ENCODE measurements at places on chromosomes 13 and 19.

DNA sequence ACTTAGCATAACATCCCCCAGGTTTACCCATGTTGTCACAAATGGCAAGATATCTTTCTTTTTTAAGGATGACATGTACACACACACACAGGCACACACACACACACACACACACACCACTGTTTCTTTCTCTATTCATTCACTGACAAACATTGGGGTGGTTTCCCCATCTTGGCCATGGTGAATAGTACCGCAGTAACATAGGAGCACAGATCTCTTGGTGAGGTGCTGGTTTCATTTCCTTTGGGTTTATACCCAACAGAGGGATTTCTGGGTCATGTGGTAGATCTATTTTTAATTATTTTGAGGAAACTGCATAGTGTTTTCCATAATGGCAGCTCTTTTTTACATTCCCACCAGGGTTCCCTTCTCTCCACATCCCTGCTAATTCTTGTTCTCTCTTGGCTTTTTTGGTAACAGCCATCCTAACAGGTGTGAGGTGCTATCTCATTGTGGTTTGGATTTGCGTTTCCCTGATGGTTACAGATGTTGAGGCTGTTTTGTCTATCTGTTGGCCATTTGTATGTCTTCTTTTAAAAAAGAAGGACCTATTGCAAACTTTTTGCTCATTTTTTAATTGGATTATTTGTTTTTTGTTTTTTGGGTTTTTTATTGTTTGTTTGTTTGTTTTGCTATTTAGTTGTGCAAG, 251.7 kb upstream of the IRS2 start:
- no peak for DNase-seq

GRCh38 chr13:57418067-57418677, 213.4 kb upstream of the PCDH17 start:
- no peak for DNase-seq

DNA sequence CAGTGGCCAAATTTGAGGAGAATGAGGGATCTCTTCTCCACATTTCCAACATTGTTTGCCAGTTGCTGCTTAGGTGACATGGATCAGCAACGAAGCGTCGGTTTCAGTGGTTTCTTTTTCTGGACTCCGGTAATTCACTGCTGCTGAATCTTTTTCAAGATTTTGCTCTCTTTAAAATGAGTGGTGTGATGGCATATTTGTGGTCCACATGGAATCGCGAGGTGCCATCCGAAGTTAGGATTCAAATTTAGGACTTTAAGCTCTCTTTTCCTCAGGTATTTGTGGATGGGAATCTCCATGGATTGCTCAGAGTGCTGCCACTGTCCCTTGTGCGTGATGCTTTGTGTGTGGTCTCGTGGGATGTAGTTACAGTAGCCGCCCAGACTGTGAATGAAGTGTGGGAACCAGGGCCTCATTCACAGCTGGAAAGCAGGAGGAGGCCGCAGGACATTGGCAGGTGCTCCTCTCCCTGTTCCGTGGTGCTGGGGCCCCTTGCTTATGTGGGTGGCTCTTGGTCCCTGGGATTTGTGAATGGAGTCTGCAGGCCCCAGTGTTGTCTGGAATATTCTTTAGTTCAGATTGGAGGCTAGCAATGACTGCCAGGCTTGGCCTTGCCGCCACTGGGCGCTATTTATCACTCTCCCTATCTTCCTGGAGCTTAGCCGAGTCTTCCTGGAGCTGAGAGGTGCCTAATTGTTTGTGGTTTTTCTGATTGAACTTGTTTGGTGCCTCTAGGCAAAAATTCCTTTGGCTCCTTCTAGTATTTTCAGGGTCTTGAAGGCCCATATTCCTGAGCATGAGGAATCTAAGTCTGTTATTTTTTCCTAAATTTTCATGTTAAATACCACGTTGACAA, 1.5 kb downstream of the ILF3 start:
- DNase-seq: no peak

- DNase-seq: no peak
Observed at GRCh38 chr13:34931572-34931971, 10.5 kb upstream of the NBEA start.

GRCh38 chr13:45705918-45706317, 3.8 kb downstream of the CBY2 start:
- no peak for DNase-seq

- no peak for DNase-seq
Observed at GRCh38 chr13:44277459-44277858, 96.2 kb upstream of the SERP2 start.

- DNase-seq: no peak
Observed at GRCh38 chr19:32457571-32458158, 52.1 kb downstream of the DPY19L3 start.

GRCh38 chr13:66216728-66217127, 1013.4 kb downstream of the PCDH9 start:
- no peak for DNase-seq

DNA sequence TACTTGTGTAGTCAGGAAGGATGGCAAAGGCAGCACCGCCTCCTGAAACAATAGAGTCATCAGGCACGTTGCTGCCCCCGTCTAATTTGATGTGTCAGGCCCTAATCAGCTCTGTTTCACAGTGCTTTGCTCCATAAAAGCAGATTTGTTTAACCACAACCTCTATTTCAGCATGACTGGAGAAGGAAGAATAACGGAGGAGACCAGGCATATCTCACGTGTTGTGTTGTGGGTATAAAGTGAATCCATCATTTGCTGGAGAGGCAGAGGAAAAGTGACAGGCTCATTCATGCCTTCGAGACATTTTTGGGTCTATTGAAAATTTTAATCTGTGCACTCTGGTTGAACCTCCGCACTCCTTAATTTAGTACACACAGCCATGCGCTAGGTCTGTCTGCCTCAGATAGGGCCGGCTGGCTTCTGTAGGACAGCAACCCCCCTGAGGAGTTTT, 940.4 kb upstream of the SLC10A2 start:
- no peak for DNase-seq

DNA sequence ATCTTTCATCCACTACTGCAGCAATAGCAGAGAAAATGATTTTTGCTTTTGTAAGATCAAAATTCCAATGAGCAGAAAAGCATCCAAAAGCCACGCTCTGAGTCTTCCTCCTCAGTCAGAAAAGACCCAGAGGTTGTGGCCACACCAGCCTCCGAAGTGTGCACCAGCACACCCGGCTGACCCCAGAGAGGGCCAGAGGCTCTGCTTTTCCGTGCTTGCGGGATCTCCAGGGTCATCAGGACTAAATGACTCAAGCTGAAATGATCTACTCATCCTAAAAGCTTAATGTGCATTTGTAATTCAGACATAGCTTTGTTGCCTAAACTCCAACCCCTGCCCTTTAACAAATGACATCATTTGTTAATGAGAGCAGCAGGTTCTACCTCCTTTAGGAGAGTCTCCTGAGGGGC, 16.5 kb downstream of the RXFP2 start:
- DNase-seq: no peak

DNA sequence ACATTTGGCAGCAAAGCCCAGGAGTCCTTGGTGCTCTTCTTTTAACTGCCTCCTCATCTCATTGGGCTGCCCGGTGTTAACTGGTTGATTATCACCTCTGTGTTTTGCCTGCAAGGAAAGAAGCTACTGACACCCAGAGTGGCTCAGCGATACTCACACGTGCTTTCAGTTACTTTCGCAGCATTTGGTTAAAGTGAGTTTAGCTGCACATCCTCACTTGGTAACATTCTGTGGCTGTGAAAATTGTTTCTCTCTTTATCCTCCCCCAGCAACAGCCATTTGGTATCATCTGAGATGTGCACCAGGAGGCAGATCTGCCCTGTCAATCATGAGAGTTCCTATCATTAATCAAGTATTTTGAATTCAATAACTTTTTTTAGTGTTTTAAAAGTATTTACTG, 44.6 kb upstream of the GPR183 start:
- DNase-seq: no peak

- DNase-seq: no peak
Observed at GRCh38 chr19:47673426-47673825, 39.8 kb upstream of the EHD2 start.

- DNase-seq: no peak
Observed at GRCh38 chr19:54967611-54968010, 1.4 kb downstream of the NLRP2 start.

DNA sequence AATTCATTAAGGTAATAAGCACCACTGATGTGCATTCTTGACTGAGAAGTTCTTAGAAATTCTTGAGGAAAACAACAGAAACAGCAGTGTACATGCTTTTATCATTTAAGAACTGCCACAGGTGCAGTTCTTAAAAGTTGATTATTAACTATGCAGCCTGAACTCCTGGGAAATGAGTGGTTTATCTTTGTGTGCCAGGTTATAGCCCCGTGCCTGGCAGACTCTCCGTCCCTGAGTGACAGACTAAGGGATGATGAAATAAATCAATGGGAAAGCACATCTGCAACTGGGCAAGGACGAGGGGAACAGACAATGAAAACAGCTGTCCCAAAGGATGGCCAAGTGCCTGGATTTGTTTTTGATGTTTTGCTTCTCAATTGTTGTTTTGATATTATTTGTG, 84.4 kb upstream of the SPATA13 start:
- DNase-seq: no peak

DNA sequence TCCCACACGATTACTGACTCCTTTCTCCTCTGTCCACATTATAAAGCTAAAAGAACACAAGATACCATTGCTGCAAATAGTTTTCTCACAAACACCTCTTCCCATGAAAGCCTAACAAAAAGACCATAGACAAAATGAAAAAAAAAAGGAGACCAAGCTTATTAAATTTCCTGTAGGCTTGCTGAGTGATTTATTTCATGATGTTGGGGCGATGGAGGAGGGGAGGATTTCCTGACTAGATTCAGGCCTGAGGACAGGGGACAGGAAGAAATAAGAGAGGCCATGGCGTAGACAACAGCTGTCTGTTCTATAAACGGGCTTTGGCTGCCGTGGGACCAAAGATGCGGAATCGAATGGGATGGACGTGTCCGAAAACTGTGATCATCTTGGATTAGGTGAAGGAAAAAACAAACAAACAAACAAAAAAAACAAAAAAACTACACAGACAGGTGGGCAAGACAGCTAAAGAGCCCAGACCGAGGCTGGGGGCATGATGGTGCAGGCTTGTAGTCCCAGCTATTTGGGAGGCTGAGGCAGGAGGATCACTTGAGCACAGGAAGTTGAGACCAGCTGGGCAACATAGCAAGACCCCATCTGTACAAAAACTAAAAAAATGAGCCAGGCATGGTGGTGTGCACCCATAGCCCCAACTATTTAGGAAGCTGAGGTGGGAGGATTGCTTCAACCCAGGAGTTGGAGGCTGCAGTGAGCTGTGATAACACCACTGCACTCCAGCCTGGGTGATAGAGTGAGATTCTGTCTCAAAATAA, 5.3 kb downstream of the TMPRSS9 start:
- no peak for DNase-seq

Data from stimulated activated CD4-positive, alpha-beta T cell treated with anti-CD3 and anti-CD28 coated beads, TNF-alpha, amount 100 ng/mL, for 48 hours (primary cell).